ENCODE measurements at places on chromosomes 7 and 10.

GRCh38 chr7:31986878-31987518, 83.2 kb downstream of the PDE1C start:
- DNase-seq: no peak

GRCh38 chr7:50309721-50310120, 5.2 kb downstream of the IKZF1 start:
- no peak for DNase-seq

- DNase-seq: no peak
Measured at GRCh38 chr7:94022550-94022949, 18.4 kb upstream of the BET1 start.

DNA sequence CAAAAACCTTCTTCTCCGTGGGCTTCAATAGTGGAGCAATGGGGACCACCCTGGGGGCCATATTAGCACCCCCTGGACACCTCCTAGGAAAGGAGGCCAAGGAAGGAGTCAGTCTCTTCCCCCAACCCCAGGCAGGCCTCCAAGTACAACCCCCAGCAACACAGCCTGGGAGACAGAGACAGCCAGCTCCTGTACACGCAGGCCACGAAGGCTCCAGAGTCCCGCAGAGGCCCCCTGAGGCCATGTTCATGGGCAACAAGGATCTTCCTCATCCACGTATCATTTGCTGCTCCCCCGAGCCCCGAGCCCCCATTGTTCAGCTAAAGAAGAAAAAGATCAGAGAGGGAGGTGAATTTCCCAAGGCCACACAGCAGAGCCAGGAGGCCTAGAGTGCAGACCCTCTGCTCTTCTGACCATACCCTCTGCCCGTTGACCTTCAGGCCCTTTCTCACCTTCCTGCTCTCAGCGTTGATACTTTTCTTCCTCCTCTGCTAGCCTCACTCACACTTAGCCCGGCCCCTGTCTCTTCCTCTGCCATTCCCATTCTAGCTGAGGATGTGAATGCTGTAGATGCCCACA, 35.9 kb upstream of the MYL10 start:
- no peak for DNase-seq

- no peak for DNase-seq
Measured at GRCh38 chr7:21884496-21884895, 61.2 kb downstream of the CDCA7L start.

DNA sequence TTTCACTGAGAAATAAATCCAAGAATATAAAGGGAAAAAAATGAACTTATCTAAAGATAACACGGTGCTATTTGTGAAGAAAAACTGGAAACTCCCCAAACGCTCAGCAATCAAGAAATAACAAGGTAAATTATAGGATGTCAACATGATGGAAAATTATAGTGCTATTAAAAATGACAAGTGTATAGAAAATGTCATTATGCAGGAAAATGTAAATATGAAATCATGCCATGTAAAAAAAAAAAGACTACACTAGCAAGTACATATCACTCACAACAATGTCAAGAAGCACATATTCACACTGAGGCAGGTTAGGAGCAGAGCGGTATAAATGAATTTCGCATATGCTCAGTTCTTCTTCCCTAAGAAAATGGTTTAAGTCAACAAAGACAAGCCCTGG, 27.7 kb downstream of the KLRG2 start:
- DNase-seq: no peak

DNA sequence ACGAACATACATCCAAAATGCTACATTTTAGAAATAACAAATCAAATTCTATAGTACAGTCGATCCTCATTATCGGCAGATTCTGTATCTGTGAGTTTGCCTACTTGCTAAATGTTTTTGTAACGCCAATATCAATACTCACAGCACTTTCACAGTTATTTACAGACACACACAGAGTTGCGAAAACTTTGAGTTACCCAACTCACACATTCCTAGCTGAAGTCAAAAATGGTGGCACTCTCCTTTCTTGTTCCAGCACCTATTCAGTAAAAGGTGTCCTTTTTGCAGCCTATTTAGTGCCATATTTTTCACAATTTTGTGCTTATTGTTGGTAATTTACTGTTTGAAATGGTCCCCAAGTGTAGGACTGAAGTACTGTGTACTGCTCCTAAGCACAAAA, 161.7 kb downstream of the AKR1D1 start:
- DNase-seq: no peak

GRCh38 chr10:27611744-27612550, 107.8 kb downstream of the RAB18 start:
- DNase-seq: no peak

GRCh38 chr10:60679388-60679990, 98.8 kb upstream of the CDK1 start:
- DNase-seq: no peak

DNA sequence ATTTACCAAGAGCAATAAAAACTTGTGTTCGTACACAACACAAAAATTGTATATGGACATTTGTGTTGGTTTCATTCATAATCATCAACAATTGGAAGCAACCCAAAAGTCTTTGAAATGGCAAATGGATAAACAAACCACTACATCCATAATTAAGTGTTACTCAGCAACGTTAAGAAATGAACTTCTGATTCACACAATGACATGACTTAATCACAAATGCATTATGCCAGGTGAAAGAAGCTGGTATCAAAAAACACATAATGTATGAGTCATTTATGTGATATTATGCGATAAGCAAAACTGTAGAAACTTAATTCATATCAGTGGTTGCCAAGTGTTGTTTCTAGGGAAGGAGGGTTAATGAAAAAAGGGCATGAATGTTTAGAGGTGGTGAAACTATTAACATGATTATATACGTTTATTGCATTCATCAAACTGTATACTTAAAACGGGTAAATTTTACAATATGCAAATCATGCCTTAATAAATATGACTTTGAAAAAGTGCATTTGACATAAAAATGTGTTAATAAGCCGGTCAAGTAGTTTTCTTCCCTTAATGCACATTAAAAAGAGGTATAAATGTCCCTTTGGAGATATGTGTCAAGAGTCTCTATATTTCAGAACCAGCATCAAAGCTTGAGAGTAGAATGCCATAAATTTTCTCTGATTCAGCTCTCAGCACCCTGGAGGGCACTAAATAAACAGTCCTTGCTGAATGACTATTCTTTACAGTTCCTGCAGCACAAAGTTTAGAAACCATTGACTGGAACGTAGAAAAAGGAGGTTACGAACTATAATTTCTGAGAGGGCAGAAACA, 84.8 kb upstream of the GRM3 start:
- DNase-seq: no peak

GRCh38 chr10:88033793-88034192, 170.4 kb downstream of the PTEN start:
- no peak for DNase-seq

DNA sequence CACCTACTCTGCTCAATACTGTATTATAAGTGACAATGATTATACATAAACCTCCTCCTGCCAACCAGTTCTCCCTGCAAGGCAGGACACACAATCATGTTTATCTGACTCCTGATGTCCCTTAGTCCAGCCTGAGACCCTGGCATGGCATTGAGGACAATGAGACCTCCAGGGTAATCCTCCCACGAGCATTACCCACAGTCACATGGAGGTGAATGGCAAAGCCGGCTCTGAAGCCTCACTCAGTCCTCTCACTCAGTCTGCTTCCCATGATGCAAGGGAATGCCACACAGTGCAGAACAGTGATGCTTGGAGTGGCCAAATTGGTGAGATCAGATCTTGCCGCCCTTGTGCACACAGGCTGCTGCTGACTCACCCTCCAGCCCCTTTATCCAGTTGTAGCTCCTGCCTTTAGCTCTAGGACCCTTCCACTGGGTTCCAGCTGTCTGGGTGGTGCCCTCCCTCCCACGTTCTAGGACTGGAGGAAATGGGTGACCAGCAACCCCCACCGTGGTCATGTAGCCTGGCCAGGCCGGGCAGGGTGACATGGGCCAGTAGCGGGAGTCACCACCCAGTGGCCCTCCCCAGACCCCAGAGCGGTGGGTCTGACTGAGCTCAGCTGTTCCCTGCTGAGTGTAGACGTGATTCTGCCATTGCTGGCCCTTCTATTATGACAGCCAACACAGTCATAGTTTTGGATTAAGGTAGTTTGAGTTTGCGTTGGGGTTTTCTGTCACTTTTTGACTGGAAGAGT, 5.5 kb upstream of the ADCY1 start:
- no peak for DNase-seq

DNA sequence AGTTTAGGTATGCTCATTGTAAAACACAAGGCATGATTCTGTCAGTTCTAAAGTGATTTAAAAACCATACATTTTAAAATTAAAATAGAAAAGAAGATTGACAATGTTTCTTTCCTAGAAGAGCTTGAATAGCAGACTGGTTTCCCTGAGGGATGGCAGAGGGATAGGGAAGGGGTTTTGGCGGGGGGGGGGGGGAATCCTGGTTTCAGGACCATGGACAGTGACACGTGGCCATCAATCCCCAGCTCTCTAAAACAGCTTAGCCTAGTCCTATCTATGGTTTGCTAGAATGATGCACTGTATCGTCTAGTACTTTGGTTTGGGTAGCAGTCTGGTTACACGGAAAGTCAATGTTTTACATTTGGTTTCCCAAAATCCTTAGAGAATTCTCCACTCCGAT, 88.7 kb downstream of the PHYHIPL start:
- DNase-seq: no peak

GRCh38 chr10:37713642-37714041, 143.8 kb downstream of the ZNF248 start:
- no peak for DNase-seq

GRCh38 chr7:96377399-96377798, 55.5 kb upstream of the SLC25A13 start:
- no peak for DNase-seq

DNA sequence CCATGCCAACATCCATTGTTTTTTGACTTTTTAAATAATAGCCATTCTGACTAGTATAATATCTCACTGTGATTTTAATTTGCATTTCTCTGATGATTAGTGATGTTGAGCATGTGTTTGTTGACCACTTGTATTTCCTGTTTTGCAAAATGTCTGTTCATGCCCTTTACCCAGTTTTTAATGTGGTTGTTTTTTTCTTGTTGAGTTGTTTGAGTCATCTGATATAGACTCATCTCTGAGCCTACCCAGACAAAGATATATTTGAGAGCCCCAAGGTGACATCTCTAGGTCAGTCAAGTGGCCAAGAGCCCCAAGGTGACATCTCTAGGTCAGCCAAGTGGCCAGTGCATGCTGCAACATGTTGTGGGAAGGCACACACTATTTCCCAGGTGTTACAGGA, 224.7 kb downstream of the HECW1 start:
- no peak for DNase-seq

DNA sequence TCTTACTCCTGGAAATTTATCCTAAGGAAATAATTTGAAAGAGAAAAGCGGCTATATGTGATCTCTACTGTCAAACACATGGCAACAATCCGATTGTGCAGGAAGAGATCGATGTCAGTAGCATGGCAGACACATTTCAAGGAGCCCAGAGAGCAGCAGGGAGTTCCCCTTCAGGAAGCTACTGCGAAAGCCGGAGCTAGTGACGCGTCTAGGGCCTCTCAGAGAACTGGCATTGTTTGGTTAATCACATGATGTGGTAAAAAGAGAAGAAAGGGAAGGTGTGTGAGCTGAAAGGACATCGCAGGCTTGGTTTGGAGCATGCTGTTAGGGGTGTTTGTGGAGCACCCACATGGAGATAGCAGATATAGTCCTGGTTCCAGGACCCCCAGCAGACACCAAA, 74.9 kb downstream of the BEND7 start:
- DNase-seq: no peak

GRCh38 chr7:134041477-134041876, 85.7 kb upstream of the LRGUK start:
- DNase-seq: no peak

- DNase-seq: no peak
Measured at GRCh38 chr7:7651479-7651878, 10.9 kb downstream of the UMAD1 start.

GRCh38 chr7:116577320-116577871, 52.6 kb downstream of the CAV1 start:
- no peak for DNase-seq

- no peak for DNase-seq
Measured at GRCh38 chr10:909831-910230, 21.7 kb downstream of the LARP4B start.

GRCh38 chr10:18684416-18684815, 25.2 kb downstream of the ARL5B start:
- DNase-seq: no peak

DNA sequence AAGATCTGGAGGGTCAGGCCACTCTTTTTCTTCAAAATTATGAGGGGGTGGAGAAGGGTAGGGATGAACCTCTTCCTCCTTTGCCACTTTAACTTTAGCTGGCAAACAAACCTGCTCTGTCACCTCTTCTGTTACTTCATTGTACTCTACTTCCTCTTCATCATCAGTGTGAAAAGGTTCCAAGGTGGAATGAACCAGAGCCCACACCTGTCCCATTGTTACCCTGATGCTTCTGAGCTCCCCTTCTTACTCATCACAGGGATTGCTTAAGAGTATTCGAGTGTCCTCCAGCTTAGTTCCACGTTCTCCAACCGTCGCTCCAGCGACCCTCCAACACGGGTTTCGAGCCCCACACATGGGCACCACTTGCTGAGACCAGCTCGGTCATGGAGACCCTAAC, 5.2 kb downstream of the MRPS24 start:
- no peak for DNase-seq

DNA sequence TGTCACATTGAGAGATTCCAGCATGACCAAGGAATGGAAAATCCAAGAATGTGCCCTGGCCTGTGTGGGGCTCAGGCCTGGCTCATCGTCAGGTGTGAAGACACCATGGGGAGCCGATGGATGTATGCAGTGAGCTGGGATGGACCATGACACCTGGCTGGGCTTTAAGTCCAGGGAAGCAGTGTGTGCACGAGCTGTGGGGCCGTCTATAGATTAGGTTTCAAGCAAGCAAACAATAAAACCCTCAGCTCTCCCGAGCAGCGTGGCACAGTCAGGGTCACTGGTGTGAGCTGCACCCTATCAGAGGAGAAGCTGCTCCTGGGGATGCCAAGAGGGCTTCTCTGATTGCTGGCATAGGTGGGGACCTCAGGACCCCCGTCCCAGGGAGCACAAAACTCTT, 50.5 kb upstream of the DLG5 start:
- no peak for DNase-seq

DNA sequence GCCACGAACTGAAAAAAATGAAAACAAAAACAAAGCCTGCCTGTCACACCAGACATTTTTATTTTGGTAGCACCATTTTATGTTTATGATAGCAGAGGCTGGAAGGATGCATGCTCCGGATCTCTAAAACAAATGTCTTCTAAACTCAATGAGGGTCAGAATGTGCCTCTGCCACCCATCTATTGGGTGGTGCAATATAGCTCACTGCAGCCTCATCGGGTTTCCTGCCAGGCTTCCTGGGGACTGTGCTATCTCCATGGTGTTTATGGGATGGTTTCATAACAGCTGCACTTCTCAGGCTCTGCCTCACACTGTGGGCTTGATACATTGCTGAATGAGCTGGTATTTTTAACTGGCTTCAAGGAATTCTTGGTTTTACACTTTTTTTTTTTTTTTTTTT, 94.4 kb downstream of the ITIH5 start:
- DNase-seq: no peak

GRCh38 chr7:94972296-94972695, 64.9 kb downstream of the PPP1R9A start:
- DNase-seq: no peak
